ENCODE measurements at places on chromosomes 12 and 14. TPM values are rescaled to one million over a fixed set of nuclear protein-coding genes. Genes with fewer than 3 reads are reported as not detected.

CACNB3 gene
- 17.9 TPM for polyA plus RNA-seq

DDN gene
- 27.0 TPM for polyA plus RNA-seq

KRT74 gene
- polyA plus RNA-seq: not detected

P2RX2 gene
- polyA plus RNA-seq: 0.37 TPM

IQSEC3 gene
- polyA plus RNA-seq: 6.9 TPM

RASSF8 gene
- 12.0 TPM for polyA plus RNA-seq

ANO2 gene
- 0.34 TPM for polyA plus RNA-seq

GPRC5A gene
- polyA plus RNA-seq: 6.3 TPM

MMP17 gene
- 0.82 TPM for polyA plus RNA-seq

DNA sequence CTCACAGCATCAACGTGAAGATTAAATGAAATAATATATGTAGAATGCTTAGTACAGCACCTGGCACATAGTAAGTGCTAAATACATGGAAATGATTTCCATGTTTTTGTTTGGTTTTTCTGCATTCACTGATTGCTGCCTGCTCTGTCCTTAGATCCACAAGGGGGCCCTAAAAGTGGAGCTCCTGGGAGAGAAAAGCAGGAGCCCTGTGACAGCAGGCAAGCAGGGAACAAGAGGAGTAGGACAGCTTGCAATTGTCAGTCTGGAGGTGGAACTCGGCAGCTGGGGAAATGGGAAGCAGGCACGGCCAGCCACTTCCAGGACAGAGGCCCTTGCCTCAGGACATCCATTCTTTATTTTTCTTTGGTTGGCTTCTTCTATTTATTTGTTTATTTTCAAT is 292.9 kb downstream of the BMP4 start:
- DNase-seq: no peak

- DNase-seq: no peak
Observed at GRCh38 chr12:104689635-104690034, 232.9 kb downstream of the CHST11 start.

GRCh38 chr12:26728205-26729050 is 104.6 kb downstream of the ITPR2 start:
- DNase-seq: no peak

DNA sequence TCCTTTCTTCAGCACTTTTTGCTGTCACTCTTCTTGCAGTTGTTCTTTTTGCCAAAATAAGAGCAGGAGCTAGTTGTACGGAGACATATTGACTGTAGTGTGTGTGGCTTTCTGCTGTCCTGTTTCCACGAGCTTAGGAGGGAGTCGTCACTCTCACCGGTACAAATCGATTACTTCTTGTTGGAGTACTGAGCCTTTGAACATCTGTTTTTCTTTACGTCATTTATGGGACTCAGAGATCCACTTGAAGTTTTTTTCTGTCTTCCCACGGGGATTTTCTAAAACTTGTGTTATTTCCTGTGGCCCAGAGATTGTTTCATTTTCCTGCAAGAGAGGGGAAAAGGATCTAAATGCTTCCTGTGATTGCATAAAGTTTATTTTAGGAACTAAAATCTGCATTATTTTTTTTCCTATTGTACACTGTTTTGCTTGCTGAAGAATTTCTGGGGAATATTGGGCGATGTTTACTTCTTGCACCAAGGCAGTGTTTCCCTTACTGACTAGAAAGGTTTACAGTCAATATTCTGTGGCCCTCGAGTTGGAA is 199.8 kb upstream of the ARHGAP5 start:
- no peak for DNase-seq

DNA sequence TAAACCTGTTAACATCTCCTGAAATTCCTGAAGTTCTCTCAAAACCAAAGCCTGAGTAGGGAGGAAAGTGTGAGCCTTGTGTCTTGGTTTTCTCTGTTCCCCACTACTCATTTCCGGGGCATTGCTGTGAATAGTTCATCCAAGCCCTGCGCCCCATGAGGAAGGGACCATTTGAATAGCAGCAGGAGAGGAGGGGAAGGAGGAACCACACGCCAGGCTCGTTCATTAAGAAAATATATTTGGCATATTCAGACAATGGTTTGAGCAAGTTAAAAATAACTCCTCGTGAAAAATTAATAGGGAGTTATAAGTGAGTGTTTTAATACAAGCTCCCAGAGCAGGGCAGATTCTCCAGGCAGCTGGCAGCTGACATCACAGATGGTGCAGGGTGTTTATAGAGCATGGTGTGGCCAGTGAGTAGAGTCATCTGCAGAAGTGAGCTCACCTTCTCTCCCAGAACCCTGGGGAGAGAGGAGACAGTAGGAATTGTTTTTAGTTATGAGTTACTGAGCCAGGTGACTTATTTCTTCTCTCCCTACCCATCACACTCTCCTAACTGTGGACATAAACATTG is 29.5 kb upstream of the CISTR start:
- DNase-seq: no peak

DNA sequence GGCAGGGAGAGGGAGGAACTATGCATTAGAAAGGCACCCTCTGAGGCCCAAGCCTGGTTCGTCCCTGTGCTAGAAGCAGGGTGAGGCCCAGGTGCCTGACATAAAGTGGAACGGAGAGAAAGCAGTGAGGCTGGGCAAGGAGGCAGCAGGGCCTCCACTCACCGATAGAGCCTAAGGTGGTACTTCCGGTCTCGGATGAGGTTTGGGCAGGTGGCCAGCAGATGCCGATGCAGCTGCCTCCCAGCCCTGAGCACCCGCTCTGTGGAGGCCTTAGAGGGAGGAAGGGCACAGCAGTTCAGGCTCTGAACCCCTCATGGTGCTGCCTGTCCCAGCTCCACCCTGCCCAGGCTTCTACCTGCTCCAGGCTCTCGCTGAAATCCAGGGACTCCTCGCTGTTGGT is 7.1 kb downstream of the RAPGEF3 start:
- DNase-seq: no peak

GRCh38 chr14:68822132-68822651 is 29.3 kb upstream of the ZFP36L1 start:
- DNase-seq: no peak

DNA sequence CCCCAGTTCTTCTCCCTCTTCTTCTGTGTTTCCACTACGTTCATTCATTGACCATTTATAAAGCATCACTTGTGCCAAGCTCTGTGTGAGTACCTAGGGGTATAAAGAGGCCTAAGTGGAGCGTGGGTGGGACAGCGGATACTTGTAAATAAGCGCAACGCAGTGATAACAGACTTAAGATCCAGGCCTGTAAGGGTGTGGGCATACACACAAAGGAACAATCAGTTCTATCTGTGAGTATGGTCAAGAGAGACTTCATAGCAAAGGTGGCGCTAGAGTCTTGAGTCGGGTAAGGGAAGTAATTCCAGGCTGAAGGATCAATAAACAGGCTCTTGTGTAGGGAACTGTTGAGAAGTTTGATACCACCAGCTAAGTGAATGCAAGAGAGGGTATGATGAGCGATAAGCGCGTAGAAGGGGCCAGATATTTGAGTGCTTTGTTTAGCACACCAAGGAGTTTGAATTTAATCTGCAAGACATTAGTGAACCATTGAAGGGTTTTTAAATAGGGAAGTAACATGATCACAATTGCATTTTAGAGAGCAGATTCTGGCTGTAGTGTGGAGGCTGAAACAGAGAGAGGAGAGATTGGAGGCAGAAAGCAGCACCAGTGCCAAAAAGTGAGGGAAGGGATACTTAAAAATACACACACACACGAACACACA is 1.0 kb upstream of the GXYLT1 start:
- DNase-seq: no peak

GRCh38 chr12:46970636-46971035 is 108.8 kb upstream of the PCED1B start:
- DNase-seq: no peak

DNA sequence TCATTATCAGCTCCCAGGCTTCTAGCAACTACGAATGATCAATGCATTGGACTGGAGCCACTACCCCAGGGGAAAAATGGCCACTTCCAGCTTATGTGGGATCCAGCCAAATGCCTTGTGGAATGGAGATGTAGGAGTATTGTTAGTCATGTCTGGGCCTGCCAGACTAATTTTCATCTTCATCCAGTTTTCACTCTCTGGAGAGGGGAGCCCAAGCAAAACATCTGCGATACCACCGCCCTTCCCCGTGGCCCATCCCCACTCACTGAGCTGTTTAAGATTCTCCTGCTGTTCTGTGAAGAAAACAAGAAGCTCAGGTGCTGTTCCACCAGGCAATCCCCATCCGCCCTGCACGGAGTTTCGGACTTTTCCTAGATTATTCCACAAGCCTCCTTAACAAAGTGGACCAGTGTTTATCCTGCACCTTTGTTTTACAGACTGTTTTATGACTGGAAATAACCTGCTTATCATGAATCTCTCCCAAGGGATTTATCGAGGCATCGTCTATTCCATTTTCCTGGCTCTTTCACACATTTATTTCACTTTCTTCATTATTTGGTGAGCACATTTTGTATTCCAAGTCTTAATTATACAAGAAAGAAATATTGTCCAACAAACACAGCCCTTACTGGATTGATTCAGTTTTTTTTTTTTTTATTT is 35.5 kb upstream of the MAX start:
- no peak for DNase-seq

Measured in kidney (tissue), 22 donors.